GM18507 (cell line): ENCODE measurements at places on chromosomes 12 and 14.

DNA sequence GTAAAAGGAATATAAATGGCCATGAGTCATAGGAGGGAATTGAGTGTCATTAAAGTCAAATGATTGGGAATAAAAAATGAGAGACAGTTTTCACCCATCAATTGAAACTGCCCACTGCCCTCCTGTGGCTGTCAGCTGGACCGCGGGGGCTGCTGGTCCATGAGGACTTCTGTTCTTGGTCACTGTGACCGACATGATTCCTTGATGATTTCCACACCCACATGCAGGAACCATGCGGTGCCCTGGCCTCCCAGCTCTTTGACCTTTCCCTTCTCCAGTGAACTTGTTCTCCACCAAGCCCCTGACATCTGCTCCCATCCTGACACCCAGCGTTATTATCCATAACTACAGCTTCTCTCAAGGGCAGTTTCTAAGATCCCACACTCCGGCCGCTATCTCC lies 48.4 kb downstream of the C12orf75 start:
- DNase-seq = no peak

GRCh38 chr12:120639771-120640721 lies at the start of gene CABP1:
TSS of gene CABP1 (plus strand) at chr12:120640626. CDS start at chr12:120640686, 60 bp downstream.
- DNase-seq = peak; percentile 55

GRCh38 chr14:54337314-54337713 lies 59.5 kb upstream of the CDKN3 start:
- no peak for DNase-seq

- no peak for DNase-seq
These were observed 386.3 kb upstream of the GARIN6 start for GRCh38 chr12:99261256-99261655.

DNA sequence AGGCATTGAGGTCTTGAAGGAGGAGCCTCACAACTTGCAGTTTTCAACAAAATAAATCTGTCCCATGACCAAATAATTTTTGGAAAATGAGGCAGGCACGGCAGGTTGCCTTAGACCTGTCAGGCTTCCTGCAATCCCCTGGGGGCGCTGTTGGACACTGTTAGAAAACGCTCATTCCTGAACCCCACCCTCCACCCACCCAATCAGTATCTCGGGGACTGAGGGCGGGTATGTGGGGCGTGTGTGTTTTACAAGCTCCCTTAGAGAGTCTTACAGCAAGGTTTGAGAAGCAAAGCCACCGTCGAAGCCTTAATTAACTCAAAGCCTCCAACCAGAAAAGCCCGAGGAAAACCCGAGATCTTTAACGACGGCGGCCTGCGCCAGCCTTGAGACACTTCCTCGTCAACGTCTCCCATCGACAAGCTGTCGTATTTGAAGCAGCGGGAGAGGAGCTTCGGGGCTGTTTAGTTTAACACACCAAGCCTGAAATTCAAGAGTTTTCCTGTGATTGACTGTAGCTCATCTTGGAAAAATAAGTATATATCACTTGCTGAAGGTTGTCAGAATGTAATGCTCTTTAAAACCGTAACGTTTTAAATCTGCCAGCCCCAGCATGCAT lies 123.0 kb downstream of the GLT1D1 start:
- DNase-seq = no peak

DNA sequence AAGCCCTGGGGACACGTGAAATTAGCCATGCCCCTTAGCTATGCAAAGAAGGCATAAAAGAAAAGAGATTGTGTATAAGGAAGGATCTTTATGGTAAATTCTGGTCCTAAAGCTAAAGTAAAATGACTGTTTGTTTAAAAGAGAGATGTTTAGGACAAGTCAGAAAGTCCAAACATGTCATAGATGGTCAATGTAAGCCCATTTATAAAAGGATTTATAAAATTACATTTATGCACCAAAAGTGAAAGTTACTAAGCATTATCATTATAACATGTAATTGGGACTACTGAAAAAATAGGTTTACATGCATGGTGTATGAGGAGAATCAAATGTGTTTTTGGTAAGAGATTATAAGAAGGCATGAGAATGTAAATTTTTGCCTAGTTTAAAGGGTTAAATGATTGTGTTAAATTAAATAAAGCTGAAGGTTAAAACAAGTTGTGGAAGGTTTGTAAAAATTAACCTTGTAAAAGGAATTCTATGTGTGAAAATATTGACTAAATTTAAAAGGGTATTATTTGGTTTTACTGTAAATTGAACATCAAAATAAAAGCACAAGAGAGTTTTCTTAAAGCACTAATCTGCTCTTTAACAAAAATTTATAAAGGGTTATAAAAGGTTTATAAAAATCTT lies 50.4 kb upstream of the TSPAN8 start:
- no peak for DNase-seq

- no peak for DNase-seq
These were observed 589.3 kb downstream of the SOX5 start for GRCh38 chr12:23359975-23360701.

DNA sequence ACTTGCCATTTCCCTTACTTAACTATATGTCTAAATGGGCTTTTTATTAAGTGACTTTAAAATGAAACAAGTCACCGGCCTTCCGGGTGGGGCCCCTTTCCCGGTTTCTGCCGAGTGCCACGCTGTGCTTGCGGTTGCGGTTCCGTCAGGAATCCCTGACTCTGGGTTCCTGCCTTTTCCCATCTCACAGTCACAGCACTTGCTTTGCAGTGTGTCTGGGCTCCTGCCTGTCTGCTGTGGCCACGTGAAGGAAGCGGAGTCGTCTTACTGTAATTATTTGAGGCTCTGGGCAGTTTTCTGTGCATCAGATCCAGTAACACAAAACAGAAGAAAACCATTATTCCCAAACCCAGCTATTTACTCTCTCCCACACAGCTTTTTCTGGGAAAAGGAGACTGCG lies 44.0 kb upstream of the FRMD6 start:
- DNase-seq = no peak

GRCh38 chr12:91432089-91432488 lies 249.5 kb upstream of the DCN start:
- DNase-seq = no peak

DNA sequence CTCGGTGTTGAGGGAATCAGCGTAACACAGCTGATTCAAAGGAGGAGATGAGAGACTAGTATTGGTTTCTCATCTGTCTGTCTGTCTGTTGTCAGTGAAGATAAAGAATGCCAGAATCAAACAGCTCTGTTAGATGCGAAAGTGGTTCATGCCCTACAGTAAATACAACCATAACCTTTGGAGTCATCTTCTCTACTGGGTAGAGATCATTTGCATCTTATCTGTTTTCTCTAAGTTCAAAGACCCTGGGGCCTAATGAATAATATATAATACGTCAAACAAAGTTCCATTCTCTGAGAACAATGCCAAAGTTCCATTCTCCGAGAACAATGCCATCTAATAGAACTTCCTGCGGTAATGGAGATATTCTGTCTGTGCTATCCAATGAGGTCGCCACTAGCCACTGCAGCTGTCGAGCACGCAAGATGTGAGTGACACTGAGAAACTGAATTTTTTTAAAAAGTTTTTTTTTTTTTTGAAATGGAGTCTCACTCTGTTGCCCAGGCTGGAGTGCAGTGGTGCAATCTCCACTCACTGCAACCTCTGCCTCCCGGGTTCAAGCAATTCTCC lies 6.6 kb downstream of the IL31 start:
- DNase-seq = no peak

DNA sequence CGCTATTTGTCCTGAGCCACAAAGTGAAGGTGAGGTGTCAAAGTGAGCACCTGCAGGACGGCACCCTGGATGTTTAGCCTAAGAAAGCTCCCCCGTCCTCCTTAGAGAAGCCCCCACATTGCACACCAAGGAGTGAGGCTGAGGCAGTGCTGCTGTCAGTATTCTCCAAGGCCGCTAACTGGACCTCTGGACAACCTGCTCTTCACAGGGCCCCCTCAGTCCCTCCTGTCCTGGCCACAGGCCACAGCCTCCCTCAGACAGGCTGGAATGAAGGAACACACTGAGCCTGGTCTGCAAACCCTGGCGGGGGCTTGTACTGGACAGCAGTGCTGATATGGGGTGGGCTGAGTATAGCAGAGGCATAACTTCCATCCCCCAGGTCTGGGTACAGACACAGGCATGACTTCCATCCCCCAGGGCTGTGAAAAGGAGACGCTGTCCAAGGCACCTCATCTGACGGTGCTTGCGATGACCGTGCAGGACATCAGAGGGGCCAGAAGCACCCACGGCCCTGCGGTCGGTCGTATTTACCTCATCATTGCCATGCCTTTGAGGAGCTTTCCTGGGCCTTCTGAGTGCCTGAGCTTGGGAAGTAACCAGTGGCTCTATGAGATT lies 82.4 kb upstream of the DIO3 start:
- DNase-seq = no peak

- DNase-seq = no peak
These were observed 164.2 kb downstream of the CHST11 start for GRCh38 chr12:104620837-104621531.

DNA sequence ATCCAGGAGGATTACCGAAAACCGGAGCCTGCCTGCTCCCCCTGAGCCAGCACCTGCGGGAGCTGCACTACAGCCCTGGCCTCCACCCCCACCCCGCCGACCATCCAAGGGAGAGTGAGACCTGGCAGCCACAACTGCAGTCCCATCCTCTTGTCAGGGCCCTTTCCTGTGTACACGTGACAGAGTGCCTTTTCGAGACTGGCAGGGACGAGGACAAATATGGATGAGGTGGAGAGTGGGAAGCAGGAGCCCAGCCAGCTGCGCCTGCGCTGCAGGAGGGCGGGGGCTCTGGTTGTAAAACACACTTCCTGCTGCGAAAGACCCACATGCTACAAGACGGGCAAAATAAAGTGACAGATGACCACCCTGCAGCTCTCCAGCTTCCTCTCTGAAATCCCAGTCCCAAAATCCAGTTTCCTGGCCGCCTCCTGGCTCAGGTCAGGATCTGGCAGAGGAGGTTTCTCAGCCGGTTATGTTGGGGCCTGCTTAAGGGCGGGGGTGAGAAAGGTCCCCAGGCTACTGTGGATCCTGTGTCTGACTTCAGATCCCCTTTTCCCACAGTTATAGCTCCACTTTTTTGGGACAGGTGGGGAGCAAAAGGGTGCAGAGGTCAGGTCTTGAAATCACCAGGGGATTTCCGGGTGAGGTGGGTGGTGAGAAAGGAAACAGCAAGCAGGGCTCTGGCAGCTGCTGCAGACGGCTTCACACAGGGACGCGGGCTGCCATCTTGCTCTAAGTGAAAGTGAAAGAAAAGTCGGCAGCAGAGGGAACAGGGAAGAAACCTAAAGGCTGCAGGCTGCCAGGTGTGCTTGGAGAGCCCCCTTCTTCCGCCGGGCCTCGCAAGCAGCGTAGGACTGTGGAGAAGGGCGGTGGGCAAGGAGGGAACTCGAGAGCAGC lies at the start of gene TAPBPL:
Gene TAPBPL, plus strand, starts transcription at position 695 of the 897 bp plus-strand sequence. CDS start 207 bp downstream, outside the sequence.
- peak; percentile 65 for DNase-seq

DNA sequence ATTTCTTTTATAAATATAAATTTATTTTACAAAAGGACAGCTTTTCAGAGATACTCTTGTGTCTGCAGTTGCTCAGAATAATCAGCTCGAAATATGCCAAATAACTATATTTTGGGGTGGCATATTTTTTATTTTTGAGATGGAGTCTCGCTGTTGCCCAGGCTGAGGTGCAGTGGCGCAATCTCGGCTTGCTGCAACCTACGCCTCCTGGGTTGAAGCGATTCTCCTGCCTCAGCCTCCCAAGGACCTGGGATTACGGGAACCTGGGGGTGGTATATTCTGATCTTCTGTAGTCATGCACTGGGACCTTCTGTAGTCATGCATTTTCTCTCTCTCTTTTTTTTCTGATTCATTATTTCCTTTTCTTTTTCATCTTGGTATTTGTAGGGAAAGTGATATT lies 135.0 kb upstream of the AMIGO2 start:
- no peak for DNase-seq

DNA sequence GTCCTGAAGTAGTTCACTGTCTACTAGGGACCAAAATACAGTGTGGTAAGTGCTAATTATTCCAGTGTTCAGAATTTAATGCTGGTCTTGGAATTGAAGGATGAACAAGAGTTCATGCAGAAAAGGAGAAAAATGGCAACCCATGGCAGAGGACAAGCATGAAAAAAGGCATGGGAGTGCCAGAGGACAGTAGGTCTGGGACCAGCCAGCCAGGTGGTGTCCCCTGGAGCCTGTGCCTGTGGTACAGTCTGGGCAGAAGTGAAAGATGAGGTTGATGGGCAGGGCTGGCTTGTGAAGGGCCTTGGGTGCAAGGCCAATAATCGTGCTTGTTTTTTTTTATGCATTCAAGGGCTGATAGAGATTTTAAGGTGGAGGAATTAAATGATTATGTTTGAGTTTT lies 21.0 kb downstream of the C12orf75 start:
- no peak for DNase-seq

GRCh38 chr12:49567302-49567610 lies 686 bp downstream of the MCRS1 start:
- no peak for DNase-seq

GRCh38 chr12:55664826-55665225 lies 28.1 kb downstream of the OR10P1 start:
- DNase-seq = no peak
